ENCODE measurements at places on chromosomes 2 and 18. TPM values are rescaled to one million over a fixed set of nuclear protein-coding genes. Genes with fewer than 3 reads are reported as not detected.

The ECEL1 gene
- not detected for polyA plus RNA-seq

The TSPYL6 gene
- not detected for polyA plus RNA-seq

The FBXO15 gene
- polyA plus RNA-seq: 25.9 TPM

The CFLAR gene
- polyA plus RNA-seq: 4.5 TPM

The GPR39 gene
- polyA plus RNA-seq: 2.0 TPM

The ANKAR gene
- polyA plus RNA-seq: 1.5 TPM

The AGXT gene
- not detected for polyA plus RNA-seq
